NCI-H526 treated with DMSO at 0.1 percent for 48 hours (cell line): ENCODE measurements at places on chromosomes 7 and 10.
A peak's percentile ranks its signal among the peaks of the same experiment; 100 is the strongest.

DNA sequence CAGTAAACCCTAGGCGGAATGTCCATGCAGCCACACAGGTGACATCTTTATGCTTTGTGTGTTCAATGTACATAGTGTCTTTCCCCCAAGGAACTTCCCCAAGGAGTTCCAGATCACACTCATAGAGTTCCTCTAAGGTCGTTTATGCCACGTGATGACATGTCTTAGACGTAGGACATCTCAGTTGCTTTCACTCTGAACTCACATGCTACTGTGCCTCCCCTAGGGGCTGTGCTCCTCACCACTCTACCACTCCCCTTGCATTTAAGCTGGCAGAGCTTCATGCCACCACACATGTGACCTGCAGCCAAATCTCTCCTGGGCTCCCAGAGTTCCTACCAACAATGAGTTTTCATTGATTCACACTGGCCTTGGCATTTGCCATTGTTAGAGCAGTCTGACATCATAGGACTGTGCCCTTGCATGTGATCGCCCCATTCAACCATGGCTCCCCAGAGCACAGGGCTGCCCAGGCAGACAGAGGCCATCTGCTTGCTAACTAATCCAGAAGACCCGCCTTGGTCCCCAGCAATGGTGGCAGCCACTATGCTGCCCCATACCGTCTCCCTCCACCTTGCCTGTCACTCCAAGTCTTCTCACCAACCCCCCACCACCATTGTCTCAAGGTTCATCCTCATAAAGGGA lies 95.3 kb upstream of the MACROH2A2 start:
- no peak for DNase-seq

- DNase-seq: peak; percentile 84
Measured at GRCh38 chr7:102079140-102080018, 207.3 kb upstream of the SH2B2 start.

DNA sequence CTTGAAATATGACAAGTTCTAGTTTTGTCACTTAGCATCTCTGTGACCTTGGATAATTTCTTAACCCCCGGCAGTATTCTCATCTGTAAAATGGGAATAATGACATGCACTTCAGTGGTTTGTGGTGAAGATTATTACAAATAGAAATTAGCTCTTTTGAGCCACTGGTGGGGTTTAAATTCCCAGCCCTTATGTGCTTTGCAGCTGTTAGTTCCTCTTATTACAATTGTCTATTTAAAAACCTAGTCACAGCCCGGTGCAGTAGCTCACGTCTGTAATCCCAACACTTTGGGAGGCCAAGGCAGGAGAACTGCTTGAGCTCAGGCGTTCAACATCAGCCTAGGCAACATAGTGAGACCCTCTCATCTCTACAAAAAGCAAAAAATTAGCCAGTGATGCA lies 30.1 kb downstream of the CAV1 start:
- DNase-seq: no peak

DNA sequence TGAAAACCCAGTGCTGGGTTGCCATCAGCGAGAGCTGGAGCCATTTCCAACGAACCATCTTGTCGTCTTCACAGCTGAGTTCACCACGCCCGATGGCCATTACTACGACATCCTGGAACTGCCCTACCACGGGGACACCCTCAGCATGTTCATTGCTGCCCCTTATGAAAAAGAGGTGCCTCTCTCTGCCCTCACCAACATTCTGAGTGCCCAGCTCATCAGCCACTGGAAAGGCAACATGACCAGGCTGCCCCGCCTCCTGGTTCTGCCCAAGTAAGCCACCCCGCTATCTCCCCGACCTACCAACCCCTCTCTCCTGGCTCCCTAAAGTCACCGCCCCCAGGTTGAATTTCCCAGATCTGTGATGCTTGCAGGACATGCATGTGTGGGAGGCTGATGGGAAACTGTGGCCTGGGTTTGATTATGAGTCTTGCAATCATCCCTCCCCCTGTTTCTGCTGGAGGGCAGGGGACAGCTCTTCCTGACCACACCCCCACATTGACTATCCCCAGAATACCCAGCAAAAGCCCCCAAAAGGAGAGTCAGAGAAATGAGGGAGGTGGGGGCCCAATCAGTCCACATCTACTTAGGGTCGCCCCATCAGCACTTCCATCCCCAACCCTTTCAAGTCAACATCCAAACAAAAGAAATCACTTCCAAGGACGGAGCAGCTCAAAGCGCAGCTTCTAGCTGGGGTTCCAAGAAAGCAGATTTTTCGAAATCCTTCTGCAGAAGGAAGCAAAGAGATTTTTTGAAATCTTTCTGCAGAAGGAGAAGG lies 6.9 kb downstream of the SERPINE1 start:
- DNase-seq: no peak

GRCh38 chr7:77416621-77417371 lies 647 bp upstream of the GSAP start:
- no peak for DNase-seq

DNA sequence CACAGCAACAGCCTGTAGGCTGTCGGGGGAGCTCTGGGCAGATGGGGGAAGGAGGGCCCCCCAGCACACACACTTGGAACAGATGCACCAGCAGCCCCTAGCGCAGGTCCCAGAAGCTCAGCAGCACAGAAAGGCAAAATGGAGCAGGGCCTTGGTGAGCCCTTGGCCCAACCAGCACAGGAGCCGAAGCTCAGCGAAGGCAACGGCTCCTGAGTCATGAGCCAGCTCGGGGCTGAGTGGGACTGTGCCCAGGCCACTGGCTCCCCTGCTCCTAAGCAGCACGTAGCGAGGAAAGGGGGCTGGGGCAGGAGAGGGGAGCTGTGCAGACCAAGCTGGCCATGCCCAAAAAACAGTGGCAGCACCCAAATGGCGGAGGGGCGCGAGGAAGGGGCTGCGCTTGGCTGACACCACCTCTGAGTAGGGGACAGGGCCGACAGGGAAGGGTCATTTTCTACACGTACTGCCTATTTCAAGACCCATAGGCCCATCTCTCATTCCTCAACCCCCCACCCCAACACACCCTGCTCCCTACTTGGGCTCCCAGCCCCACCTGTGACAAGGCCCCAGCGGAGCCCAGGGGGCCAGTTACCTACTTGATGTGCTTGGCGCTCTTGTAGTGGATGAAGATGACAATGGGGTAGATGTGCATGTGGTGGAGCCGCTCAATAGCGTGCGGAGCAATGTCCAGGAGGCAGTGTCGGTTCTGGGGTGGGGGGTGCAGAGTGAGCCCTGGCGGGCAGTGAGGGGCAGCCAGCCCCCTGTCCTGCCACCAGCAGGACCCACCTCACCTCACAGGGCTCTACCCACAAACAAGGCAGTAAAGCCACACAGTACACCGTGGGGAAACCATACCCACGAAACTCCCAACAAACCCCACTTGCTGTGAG lies 132.1 kb downstream of the DLG5 start:
- DNase-seq: no peak

DNA sequence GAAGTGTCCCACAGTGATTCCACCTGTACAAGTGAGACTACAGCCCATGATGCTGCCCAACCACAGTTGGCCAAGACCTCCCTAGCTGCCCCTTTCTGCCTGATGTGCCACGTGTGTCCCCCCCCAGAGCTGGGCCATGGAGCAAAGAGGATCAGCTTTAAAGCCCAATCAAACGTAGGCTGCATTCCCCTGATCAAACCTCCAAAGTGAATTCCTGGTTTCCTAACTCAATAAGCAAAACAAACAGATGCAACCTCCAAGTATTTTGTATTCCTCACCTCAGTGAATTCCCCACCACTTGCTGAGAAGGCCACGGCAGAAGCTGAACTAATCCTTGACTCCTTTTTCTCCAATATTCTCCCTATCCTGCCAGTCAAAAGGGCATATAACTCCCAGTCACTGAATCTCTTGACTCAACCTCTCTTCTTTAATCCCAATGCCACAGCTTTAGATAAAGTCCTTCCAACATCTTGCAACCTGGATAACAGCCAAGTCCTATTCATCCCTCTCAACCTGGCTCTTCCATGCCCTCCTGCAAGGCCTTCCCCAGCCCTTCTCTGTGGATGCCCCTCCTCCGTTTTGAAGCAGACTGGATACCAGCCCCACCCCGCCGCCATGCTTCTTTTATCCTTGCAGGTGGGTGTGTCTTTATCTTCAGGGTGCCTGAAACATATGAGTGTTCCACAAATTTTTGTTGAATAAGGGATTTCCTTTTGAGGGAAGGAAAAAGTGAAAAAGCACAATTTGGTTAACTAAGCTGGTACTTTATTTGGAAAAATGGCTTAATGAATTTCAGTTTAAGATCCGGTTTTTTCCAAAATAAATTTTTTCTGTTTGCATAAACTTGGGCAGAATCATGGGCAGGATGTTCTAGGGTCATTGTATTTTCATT lies 285.2 kb upstream of the MKLN1 start:
- DNase-seq: no peak

- peak; percentile 86 for DNase-seq
Measured at GRCh38 chr7:119175911-119176627, 951.6 kb downstream of the ANKRD7 start.

DNA sequence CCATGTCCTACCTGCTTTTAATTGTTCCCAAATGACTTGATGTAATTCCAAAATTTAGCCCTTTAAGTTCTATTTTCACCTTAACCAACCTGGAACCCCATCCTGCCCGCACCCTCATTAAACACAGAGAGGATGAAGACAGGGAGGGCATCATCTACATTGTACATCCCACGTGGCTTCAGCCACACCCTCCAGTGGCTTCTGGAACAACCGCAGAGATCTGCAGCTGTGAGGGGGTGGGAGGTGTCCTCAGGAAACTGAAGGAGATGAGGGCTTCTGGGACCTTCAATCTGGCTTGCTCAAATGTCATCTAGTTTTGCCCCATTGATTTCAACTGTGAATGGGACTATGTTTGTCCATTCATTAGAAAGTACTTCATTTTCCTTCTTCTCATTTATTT lies 39.0 kb downstream of the AKR1B1 start:
- DNase-seq: no peak

GRCh38 chr10:13681960-13682359 lies 95.2 kb downstream of the PRPF18 start:
- DNase-seq: no peak

DNA sequence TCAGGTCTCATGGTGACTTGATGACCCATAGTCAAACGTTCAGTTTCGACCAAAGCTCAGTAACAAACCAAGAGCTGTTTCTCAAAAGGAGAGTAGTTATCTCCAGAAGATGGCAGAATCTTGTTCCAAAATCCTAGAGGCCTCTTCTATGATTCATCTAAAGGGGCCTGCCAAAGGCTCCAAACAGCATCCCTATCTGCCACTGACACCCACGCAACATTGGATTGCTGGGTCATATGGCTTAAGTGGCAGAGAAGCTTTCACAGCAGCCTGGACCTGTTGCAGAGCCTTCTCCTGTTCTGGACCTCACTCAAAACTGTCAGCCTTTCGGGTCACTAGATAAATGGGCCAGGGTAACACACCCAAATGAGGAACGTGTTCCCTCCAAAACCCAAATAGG lies 54.0 kb upstream of the LRRC18 start:
- no peak for DNase-seq

- DNase-seq: no peak
Measured at GRCh38 chr10:49324711-49325110, 25.7 kb downstream of the C10orf71 start.

DNA sequence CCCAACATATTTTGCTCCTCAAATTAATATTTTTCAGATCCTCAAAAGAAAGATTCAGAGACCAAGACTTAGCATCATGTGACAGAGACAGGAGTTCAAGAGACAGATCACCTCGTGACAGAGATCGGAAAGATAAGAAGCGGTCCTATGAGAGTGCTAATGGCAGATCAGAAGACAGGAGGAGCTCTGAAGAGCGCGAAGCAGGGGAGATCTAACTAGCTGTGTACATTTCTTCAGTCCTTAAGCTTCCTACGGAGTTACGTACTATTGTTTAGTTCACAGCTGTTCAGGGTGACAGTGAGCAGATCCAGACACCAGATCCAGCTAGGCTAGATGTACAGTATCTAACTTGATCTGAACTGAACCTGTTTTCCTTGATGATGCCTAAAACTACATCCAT lies 61.3 kb downstream of the KLRG2 start:
- no peak for DNase-seq

DNA sequence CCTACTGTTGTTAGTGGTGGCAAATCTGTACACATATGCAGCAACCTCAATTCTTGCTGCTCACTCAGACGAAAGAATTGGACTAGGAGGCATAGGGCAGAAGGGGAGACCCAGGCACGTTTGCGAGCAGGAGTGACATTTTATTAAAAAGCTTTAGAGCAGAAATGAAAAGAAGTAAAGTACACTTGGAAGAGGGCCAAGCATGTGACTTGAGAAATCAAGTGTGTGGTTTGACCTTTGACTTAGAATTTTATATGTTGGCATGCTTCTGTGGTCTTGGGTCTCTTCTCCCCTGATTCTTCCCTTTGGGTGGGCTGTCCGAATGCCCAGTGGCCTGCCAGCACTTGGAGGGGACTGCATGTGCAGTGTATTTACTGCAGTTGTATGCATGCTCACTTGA lies 205.5 kb upstream of the SEMA3D start:
- no peak for DNase-seq

DNA sequence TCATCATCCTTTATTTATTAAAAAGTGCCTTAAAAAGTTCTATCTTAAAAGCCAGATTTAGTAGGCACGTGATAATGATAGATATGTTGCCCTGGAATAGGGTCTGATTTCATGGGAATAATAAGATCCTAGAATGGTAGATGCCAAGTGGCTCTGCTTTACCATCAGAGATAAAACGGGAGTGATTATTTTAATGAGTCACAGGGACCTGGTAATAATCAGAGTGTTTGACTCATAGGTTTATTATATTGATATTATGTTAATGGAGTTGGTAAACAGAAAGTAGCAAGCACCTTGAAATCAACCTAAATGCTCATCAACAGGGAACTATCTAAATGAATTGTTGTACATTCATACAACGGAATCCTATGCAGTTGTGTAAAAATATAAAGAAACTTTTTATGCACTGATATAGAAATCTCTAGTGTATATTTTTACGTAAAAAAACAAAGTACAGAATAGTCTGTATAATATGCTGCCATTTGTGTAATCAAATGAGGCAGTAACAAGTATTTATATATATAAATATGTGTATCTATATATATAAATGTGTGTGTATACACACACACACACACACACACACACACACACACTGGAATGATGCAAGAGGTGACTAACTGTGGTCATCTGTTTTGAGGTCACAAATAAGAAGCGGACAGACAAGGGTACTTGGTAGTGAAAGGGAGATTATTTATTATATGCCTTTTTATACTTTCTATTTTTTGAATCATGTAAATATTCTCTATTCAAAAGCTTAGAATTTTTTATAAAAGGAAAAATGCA lies 78.6 kb upstream of the DYNC1I1 start:
- DNase-seq: no peak

- no peak for DNase-seq
Measured at GRCh38 chr7:5591278-5591874, 167.7 kb upstream of the TNRC18 start.

DNA sequence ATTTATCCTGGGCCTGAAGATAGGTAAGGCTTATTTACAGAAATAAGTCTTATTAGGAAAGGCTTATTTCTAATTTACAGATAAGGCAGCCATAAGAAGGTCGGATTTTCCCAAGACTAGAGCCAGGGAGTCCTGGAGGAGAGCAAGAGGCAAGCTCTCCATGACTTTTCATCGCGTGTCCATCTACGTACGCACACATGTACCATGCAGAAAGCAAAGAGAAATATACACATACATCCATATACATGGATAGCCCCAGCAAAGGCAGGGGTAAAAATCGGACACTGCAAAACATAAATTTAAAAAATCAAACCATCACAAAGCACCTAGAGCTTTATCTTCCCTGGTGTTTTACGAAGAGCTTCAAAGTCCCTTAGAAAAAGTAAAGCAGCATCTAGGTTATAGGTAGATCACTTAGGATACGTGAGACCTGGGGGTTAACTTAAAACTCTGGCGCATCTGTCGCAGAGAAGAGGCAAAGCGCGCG lies 25.8 kb upstream of the ZRANB1 start:
- DNase-seq: peak; percentile 49
